IMR-90 (cell line): ENCODE measurements at places on chromosomes 13 and 19. TPM values are rescaled to one million over a fixed set of nuclear protein-coding genes. Genes with fewer than 3 reads are reported as not detected.

The SIGLECL1 gene
- not detected in 2 replicates for total RNA-seq

DNA sequence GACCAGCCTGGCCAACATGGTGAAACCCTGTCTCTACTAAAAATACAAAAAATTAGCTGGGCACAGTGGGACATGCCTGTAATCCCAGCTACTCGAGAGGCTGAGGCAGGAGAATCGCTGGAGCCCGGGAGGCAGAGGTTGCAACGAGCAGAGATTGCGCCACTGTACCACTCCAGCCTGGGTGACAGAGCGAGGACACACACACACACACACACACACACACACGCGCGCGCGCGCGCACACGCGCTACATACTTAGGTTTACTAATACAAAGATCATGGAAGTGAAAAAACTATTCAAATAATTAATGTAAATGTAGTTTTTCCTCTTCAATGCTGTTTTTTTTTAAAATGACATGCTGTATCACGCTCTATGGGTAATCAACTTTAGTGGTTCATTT is 58.5 kb upstream of the ZDHHC20 start:
- no peak for DNase-seq
- H3K27me3 ChIP-seq = no peaks in the 10 kb centered on the region
- peaks cover 6% of the 10 kb centered on the region; the same call in 1 of the 2 replicates for H3K36me3 ChIP-seq
- H3K4me3 ChIP-seq = no peak overlapping the region

DNA sequence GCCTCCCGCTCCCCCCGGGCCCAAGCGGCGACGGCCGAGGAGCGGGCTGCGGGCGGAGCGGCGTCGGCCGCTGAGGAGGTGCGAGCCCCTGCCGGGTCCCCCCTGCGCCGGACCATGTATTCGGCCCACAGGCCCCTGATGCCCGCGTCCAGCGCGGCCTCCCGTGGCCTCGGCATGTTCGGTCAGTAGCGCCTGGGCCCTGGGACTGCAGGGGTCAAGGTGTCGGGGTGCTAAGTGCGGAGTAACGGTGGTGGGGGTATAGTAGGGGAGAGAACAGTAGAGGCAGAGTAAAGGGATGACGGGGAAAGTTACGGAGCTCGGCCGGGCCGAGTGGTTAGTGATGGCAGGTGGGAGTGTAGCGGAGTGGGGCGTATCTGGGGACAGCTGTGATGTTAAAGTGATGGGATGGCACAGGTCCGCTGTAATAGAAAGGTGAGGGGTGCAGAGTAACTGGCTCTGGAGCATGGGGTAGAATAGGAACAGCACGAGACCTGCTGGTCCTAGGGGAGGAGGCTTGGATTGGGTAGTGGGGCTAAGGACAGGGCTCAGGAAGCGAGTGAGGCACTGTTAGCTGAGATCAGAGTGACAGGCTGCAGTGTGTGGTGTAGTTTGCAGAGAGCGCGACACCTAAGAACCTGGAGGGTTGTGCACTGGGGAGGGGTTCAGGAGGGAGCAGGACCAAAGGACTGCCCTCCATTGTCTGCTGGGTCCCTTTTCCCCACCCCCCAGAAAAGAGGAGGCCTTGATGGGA is 15.7 kb downstream of the CIC start:
- peak overlapping the region; percentile 89 for H3K4me3 ChIP-seq
- no peak for DNase-seq
- peak overlapping the region; percentile 70 for H3K27ac ChIP-seq
- H3K36me3 ChIP-seq = peaks cover 29% of the 10 kb centered on the region

GRCh38 chr13:51419001-51419636 is 33.7 kb downstream of the INTS6 start:
- no peaks in the 10 kb centered on the region; the same call in 1 of the 2 replicates for H3K4me1 ChIP-seq
- H3K27ac ChIP-seq = no peak overlapping the region
- no peak for DNase-seq
- peaks cover 8% of the 10 kb centered on the region for H3K36me3 ChIP-seq
